ENCODE measurements at places on chromosomes 2 and 18. TPM values are rescaled to one million over a fixed set of nuclear protein-coding genes. Genes with fewer than 3 reads are reported as not detected.

DNA sequence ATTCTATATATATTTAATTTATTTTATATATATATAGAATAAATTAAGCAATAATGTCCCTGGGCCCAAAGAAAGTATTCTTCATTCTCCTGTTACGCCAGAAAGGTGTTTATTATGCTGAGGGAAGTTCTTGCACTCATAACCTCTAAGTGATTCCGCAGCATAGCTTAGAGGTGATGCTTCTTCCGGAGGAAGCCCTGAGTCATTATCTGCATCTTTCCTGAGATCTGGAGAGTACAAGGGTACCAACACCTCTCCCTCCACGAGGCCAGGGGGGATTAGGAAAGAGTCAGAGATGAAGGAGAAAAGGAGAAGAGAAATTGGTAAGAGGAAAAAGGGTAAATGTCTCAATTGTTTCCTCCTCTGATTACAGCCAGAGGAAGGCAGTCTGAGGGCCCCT, 43.1 kb upstream of the RTN4 start:
- no peak for DNase-seq

- DNase-seq, result no peak
Observed at GRCh38 chr2:52877703-52878102, 889.9 kb upstream of the CHAC2 start.

GRCh38 chr2:27123302-27124150, at the start of gene ABHD1:
ABHD1 (plus strand) TSS chr2:27123815; CDS start chr2:27123949, 134 bp downstream.
- no peak for DNase-seq

DNA sequence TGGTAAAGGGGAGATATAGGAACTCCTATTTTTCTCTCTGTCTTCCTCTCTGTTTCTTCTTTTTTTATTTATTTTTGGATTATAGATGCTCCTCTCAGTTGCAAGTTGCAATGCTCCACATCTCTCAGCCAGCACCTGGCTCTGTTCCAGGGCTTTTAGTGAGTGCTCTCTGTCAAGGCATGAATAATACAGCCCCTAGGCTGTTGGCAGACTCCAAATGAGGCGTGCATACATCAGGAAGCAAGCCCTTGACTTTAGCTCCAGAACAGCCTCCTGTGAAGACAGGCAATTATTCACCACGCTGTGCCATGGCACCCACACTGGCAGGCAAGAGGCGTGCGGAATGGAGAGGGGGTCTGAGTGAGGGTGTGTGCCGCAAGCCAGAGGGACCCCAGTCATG, 228.1 kb upstream of the PXDN start:
- DNase-seq, result no peak

- no peak for DNase-seq
Observed at GRCh38 chr2:120899771-120900170, 164.1 kb downstream of the GLI2 start.

DNA sequence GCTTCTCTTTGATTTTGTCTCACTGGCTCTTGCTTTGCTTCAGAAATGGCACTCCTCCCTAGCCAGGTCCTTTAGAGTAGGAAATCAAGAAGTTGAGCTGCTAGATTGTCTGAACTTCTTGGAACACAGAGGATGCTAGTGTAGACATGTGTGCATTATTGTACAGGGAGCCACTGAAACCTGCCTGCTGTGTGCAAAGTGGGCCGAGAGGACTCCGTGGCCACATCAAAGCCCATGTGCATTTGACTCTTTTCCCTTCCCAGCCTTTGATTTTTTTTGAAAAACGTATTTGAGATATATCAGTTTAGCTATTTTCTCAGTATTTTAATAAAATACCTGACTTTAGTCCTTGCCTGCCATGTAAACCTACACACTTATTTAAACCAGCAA, 83.1 kb downstream of the TMEM247 start:
- DNase-seq, result no peak

DNA sequence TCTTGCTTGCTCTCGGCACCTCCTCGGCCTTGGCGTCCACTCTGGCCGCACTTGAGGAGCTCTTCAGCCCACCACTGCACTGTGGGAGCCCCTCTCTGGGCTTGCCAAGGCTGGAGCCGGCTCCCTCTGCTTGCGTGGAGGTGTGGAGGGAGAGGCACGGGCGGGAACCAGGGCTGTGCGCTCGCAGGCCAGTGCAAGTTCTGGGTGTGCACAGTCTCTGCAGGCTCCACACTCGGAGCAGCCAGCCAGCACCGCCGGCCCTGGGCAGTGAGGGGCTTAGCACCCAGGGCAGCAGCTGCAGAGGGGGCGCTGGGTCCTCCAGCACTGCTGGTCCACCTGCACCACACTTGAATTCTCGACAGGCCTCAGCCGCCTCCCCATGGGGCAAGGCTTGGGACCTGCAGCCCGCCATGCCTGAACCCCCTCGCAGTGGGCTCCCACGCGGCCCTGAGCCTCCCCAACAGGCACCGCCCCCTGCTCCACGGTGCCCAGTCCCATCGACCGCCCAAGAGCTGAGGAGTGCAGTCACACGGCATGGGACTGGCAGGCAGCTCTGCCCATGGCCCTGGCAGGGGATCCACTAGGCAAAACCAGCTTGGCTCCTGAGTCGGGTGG, 411.2 kb upstream of the CHAC2 start:
- DNase-seq, result no peak

DNA sequence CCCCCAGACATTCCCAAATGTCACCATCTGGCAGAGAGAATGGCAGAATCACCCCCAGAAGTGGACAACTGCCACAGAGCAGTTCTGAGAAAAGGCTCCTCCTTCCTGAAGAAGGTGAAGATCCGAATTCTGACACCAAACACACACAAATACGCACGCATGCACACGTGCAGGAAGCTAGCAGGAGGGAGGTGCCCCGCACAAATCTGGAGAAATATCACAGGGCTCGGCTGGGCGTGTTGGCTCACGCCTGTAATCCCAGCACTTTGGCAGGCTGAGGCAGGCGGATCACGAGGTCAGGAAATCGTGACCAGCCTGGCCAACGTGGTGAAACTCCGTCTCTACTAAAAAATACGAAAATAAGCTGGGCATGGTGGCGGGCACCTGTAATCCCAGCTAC, 38.5 kb upstream of the ATG16L1 start:
- no peak for DNase-seq

- no peak for DNase-seq
Observed at GRCh38 chr2:98656800-98657199, 48.4 kb downstream of the UNC50 start.

DNA sequence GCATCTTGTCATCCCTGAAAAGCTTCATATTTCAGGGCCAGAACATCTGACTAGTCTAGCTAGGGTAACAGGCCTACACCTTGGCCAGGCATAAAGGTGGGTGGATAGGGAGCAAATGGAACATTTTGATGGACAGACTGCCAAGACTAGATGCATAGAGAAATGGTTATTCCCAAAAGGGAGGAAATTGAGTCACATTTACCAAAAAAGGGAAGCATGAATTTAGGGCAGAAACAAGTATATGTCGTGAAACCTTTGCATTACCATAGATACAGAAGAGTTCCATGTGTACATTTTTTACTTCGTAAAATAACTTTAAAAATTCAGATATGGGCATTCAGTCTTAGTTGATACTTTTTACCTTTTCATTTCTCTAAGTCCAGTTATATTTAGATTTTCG, 101.3 kb upstream of the ZEB2 start:
- no peak for DNase-seq

GRCh38 chr2:113966171-113966570, 76.3 kb downstream of the ACTR3 start:
- DNase-seq, result no peak

DNA sequence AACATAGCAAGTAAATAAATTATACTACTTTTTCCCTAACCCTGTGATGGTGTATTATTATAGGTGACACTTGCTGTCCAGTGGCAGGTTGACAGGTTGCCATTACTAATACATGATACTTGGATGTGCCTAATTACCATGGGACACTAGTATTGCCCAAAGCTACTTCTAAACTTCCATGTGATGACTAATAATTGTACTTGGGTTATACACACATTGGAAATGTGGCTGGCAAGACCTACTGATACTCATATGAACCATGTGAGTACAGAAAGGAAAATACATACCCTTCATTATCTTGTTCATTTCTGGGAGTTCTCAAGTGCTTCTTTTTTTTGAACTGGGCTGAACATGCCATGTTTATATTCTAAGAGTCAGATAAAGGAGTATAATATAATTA, 156.4 kb downstream of the IKZF2 start:
- DNase-seq, result no peak

- DNase-seq, result no peak
Observed at GRCh38 chr18:21911551-21911950, 171.0 kb downstream of the MIB1 start.

GRCh38 chr2:1771626-1772280, 27.4 kb upstream of the PXDN start:
- DNase-seq, result no peak

GRCh38 chr2:174552880-174553279, 44.7 kb downstream of the WIPF1 start:
- no peak for DNase-seq

DNA sequence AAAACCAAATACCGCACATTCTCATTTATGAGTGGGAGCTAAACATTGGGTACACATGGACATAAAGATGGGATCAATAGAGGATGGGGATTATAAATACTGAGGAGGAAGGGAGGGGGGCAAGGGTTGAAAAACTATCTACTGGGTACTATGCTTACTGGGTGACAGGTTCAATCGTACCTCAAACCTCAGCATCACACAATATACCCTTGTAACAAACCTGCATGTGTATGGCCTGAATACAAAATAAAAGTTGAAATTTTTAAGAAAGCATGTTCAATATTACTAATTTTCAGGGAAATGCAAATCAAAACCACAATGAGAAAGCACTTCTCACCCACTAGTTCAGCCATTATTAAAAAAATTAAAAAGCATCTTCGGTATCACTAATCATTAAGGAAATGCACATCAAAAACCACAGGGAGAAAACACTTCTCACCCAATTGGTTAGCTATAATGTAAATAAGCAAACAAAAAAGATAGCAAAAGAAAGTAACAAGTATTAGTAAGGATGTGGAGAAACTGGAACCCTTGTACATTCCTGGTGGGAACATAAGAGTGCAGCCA, 99.3 kb upstream of the STON1 start:
- no peak for DNase-seq

DNA sequence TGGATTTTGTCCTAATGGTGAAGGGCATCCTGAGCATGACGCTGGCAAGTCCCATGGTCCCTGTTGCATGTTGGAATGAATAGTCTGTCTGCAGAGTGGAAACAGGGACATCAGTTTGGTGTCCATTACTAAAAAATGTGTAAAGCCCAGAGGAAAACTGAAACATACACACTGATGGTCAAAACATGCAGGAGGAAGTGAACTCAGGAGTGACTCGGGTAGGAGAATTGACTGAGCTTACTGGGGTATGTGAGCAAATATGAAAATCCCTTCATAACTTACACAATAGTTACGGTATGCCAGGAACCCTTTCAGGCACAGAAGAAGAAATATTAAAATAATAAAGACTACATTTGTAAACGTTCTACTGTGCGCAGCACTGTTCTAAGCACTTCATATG, 5.6 kb upstream of the SOX11 start:
- DNase-seq, result no peak

DNA sequence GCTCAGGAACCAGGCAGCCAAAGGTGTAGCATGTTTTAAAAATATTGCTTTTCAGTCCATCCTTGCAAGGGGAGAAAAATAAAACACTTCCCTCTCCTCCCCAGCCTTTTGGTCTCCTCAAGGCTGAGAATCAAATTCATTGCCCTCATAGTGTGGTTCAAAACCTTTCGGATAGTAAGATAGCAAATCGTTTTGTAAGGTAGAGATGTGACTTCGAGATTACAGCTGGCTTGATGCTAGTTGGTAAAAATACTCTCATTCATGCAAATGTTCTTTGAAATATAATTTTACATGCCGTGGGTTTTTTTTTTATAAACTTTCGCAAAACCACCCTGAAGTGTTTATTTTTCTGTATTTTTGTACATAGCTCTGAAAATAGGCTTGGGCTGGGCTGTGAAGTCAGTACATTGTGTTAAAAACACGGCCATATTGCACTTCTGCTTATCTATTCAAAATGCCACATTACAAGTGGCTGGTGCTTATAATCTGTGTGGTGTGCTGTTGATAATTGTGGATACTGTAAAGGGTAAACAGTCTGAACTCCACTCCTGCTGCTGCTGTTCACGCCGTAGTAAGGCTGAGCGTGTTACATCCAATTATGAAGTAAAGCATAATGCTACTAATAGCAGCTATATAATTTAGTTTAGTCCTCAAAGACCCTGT, 172.0 kb upstream of the SIX3 start:
- DNase-seq, result no peak

- DNase-seq, result no peak
Observed at GRCh38 chr2:4408321-4408720, 704.9 kb downstream of the DCDC2C start.

DNA sequence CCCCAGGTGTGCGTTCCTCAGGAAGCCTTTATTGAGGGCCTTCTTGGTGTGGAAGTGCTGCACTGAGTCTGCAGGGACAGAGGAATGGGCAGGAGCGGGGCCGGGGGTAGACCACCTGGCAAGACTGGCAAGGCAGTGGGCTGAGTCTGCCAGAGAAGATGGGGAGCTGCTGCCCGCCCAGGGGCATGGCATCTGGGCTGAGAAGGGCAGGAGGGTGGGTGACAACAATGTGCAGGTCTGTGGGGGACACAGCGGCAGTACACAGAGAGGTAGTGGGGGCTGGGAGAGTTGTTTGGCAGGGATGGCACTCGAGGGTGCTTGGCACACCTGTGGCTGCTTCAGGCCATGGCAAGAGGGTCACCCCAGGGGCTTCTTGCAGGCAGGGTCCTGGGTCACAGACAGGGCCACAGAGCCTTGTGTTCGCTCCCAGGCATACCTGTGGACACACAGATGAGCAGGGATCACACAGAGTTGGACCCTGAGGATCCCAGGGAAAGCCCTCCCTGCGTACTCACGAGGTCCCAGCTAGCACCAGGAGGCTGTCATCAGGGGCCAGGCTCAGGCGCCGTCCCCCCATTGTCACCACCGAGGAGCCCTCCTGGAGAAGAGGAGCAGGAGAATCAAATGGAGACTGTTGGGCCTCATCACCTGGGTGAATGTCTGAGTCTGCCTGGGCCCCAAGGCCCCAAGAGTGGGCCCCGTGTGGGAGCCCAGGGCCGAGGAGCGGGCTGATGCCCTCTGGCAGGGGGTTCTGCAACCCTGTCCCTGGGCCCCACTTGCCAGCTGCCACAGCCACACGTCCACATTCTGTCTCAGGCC, 3.4 kb upstream of the OXER1 start:
- DNase-seq, result no peak

GRCh38 chr2:99878581-99879350, 263.6 kb downstream of the AFF3 start:
- DNase-seq, result no peak

GRCh38 chr2:230326453-230327417, at the start of gene SP140L:
SP140L (plus strand) TSS chr2:230327193; CDS start chr2:230327270, 77 bp downstream.
- peak; percentile 29 for DNase-seq

- no peak for DNase-seq
Observed at GRCh38 chr2:156526950-156527636, 90.9 kb downstream of the GPD2 start.

The TMEM178A gene
- polyA plus RNA-seq, result 16.3 TPM

The SGPP2 gene
- polyA plus RNA-seq, result 1.2 TPM

The PTPN4 gene
- 19.6 TPM for polyA plus RNA-seq

The SIX2 gene
- 6.2 TPM for polyA plus RNA-seq

The TTL gene
- 37.8 TPM for polyA plus RNA-seq

The UGT1A10 gene
- not detected for polyA plus RNA-seq

The TM4SF20 gene
- 0.06 TPM for polyA plus RNA-seq

The GYPC gene
- 108 TPM for polyA plus RNA-seq

The RTP5 gene
- polyA plus RNA-seq, result 0.08 TPM
